NCI-H460 (cell line): ENCODE measurements at places on chromosomes 7 and 10. TPM values are rescaled to one million over a fixed set of nuclear protein-coding genes. Genes with fewer than 3 reads are reported as not detected.

The HOXA10 gene
- total RNA-seq, result 9.8 and 11.9 TPM in 2 replicates

The TRPV5 gene
- total RNA-seq, result not detected in 2 replicates

The CXCL12 gene
- total RNA-seq, result not detected in 2 replicates

The ANXA8L1 gene
- total RNA-seq, result not detected in 2 replicates

The PPP1R3C gene
- total RNA-seq, result 160 and 177 TPM in 2 replicates

The AHR gene
- total RNA-seq, result 117 and 122 TPM in 2 replicates

The GPRIN2 gene
- total RNA-seq, result not detected in 2 replicates

The GRID1 gene
- 0.05 and 0.09 TPM in 2 replicates for total RNA-seq

The SPDYE5 gene
- 0.10 TPM in 1 of 2 replicates, not detected in the other for total RNA-seq

The AGR2 gene
- 650 and 769 TPM in 2 replicates for total RNA-seq

The GIGYF1 gene
- 15.7 and 17.2 TPM in 2 replicates for total RNA-seq

The VGF gene
- 11.6 and 15.4 TPM in 2 replicates for total RNA-seq

The NKX1-2 gene
- 0.02 TPM in 1 of 2 replicates, not detected in the other for total RNA-seq

The CUBN gene
- 0.58 and 0.67 TPM in 2 replicates for total RNA-seq

The OR6V1 gene
- total RNA-seq, result not detected in 2 replicates

The SRRM3 gene
- total RNA-seq, result 2.9 and 3.1 TPM in 2 replicates

The CCDC201 gene
- total RNA-seq, result not detected in 2 replicates

The GARIN1A gene
- total RNA-seq, result 0.03 and 0.17 TPM in 2 replicates

The IKZF1 gene
- total RNA-seq, result not detected in 2 replicates

The TFPI2 gene
- 976 and 998 TPM in 2 replicates for total RNA-seq

The VWA2 gene
- total RNA-seq, result not detected in 2 replicates

The PRPS1L1 gene
- total RNA-seq, result not detected in 2 replicates

The SLC13A1 gene
- not detected in 2 replicates for total RNA-seq

The STEAP4 gene
- total RNA-seq, result 0.10 and 0.29 TPM in 2 replicates

The NEUROD6 gene
- total RNA-seq, result not detected in 2 replicates

The LLCFC1 gene
- not detected in 2 replicates for total RNA-seq

The GAD2 gene
- total RNA-seq, result not detected in 2 replicates

The WDR86 gene
- total RNA-seq, result not detected in 2 replicates

The ZNF467 gene
- total RNA-seq, result 3.3 TPM in 2 replicates

The SMKR1 gene
- 4.4 and 4.6 TPM in 2 replicates for total RNA-seq

The VIPR2 gene
- 0.30 and 0.43 TPM in 2 replicates for total RNA-seq

The ZNF727 gene
- not detected in 2 replicates for total RNA-seq

The SMC3 gene
- total RNA-seq, result 41.8 and 52.3 TPM in 2 replicates

The CARD11 gene
- total RNA-seq, result 0.05 TPM in 1 of 2 replicates, not detected in the other

The MCM7 gene
- 88.4 and 91.0 TPM in 2 replicates for total RNA-seq

The ATOH7 gene
- 0.20 TPM in 1 of 2 replicates, not detected in the other for total RNA-seq

The LEP gene
- total RNA-seq, result not detected in 2 replicates

The DNAH11 gene
- 0.22 and 0.40 TPM in 2 replicates for total RNA-seq

The UCMA gene
- total RNA-seq, result not detected in 2 replicates

The OR2A7 gene
- total RNA-seq, result not detected in 2 replicates

The STOX1 gene
- total RNA-seq, result 1.6 and 1.8 TPM in 2 replicates

The AEBP1 gene
- total RNA-seq, result not detected in 2 replicates

The LRRC17 gene
- total RNA-seq, result 0.30 TPM in 1 of 2 replicates, not detected in the other

The ECHDC3 gene
- total RNA-seq, result 15.7 and 20.1 TPM in 2 replicates

The ZPBP gene
- not detected in 2 replicates for total RNA-seq

The ASAH2 gene
- total RNA-seq, result 5.7 and 12.8 TPM in 2 replicates

The LGI1 gene
- total RNA-seq, result 0.23 and 0.32 TPM in 2 replicates

The MACC1 gene
- 6.4 and 9.4 TPM in 2 replicates for total RNA-seq

The SYNPO2L gene
- not detected in 2 replicates for total RNA-seq

The HTR5A gene
- total RNA-seq, result not detected in 2 replicates

The LIPN gene
- not detected in 2 replicates for total RNA-seq

The PMS2 gene
- 20.4 and 24.8 TPM in 2 replicates for total RNA-seq

The SUN3 gene
- total RNA-seq, result not detected in 2 replicates

The SLC37A3 gene
- 30.0 and 34.4 TPM in 2 replicates for total RNA-seq

The STEAP2 gene
- 2.1 and 2.2 TPM in 2 replicates for total RNA-seq

The GSTO2 gene
- total RNA-seq, result 75.4 and 86.5 TPM in 2 replicates

The PITRM1 gene
- total RNA-seq, result 49.5 and 52.0 TPM in 2 replicates

The OPALIN gene
- total RNA-seq, result not detected in 2 replicates
